Non-pigmented ciliary epithelial cell (primary cell): ENCODE measurements at places on chromosomes 2 and 18.

- peak; percentile 47 for DNase-seq
Measured at GRCh38 chr2:220320326-220320725, 692.9 kb downstream of the SLC4A3 start.

GRCh38 chr2:173076581-173077345 is 1.1 kb downstream of the MAP3K20 start:
- no peak for DNase-seq

GRCh38 chr2:66982766-66983165 is 414.4 kb upstream of the ETAA1 start:
- no peak for DNase-seq

- DNase-seq, result no peak
Measured at GRCh38 chr2:202642567-202642966, 7.8 kb downstream of the FAM117B start.
